ENCODE measurements at places on chromosomes 13 and 19.

- DNase-seq, result no peak
Measured at GRCh38 chr19:40257096-40257517, 28.0 kb downstream of the AKT2 start.

DNA sequence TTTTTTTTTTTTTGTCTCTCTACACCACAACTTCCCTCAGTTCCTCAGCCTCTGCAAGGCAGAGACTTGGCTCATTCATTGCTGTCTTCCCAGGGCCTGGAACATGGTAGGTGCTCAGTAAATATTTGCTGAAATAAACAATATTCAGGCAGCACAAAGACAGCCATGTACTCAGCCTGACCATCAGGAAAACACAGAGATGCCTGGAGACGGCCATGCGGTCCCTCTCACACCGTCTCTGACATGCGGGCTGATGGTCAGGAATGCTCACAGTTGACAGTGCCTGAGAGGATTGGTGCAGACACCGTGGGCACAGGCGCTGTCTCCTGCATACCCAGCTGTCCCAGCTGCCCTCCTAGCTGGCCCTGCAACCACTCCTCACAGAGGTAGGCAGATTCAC, 924 bp downstream of the PRAM1 start:
- DNase-seq, result no peak

DNA sequence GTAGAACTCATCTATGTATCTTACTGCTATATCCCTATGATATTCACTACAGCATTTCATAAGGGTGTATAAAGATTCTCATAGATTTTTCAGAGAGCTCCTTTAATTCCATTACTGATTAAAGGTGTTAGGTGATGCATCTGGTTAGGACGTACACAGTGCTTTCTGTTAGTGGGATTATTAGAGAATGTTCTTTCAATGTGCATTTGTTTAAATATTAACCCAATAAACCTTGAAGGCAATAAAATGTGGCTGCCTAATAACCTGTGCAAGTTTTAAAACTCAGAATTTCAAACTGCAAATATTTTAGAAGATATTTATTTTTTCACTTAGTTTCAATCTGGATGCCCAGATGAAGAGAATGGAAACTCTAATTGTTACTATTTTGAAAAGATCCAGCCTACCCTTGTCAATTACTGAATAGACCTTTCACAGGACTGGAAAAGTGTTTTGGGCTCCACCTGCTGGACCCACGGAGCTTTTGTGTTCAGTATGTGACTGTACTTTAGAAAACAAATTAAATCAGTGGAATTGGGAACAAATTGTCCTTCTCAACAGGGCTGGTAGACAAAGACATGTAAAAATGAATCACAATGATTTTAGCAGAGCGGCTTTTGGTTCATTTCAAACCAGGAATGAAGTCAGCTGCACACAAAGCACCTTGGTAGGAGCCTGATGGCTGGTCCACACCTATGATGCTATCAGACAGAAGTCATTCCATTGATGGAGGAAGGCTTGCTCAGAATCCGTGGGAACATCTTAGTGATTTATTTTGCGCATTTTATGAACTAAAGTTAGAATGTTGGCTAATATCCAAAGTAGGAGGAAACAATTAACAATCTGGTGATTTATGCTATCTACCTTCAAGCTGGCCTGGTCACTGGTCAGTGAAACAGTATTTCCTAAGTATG, 89.4 kb upstream of the RAP2A start:
- DNase-seq, result peak; percentile 23

DNA sequence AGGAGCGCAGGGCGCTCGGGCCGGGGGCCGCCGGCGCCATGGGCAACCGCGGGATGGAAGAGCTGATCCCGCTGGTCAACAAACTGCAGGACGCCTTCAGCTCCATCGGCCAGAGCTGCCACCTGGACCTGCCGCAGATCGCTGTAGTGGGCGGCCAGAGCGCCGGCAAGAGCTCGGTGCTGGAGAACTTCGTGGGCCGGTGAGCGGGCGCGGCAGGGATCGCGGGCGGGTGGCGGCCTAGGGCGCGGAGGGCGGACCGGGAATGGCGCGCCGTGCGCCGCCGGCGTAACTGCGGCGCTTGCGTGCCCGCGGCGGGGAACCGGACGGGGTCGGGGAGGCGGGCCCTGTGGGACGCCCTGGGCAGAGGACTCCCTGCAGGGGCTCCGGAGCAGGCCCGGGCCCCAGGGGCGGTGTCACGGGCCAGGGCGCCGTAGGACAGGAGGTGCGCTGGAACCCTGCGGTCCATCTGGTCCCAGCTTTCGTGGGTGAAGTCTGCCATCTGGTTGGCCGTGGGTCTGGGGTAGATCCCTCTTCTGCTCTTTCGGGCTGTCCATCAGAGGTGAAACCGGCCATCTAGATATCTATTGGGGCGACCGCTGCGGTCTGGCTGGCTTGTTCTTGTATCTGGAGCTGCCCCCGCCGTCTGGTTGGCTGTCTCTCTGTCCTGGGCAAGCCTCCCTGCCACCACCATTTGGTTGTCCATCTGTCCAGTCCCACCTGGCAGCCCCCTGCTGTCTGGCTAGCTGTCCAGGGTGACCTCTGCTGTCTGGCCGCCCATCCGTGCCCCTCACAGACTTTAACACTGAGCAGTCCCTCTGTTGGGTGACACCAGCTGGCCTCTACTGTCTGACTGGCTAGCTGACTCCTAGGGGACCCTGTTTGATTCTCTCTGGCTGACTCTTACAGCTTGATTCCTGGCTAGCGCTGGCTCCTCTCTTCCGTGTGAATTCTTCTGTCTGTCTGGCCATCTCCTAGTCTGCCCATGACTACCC, 622 bp downstream of the DNM2 start:
- DNase-seq, result peak; percentile 32

DNA sequence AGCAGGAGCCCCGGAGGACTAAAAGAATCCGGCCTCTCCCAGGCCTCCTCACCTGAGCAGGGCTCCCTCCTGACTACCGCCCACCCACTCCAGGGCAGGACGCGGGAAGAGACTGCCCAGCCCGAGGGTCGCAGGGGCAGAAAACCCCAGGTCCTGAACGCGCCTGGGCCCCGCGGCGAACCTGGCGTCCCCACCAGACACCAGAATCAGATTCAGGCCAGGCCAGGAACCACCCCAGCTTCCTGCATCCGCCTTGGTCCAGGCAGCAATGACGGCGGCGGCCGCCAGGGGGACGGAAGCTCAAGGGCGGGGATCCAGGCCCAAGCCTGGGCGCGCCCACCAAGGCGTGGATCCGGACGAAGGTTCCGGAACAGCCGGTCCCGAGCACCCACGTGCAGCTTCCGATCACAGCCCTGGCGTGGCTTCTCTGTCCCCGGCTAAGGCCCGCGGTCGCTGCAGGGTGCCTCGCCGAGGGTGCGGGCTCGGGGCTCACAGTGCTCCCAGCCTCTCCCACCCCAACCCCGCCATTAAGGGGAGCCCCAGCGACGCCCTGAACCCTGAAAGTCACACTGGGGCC, 3.6 kb downstream of the LGALS7 start:
- DNase-seq, result peak; percentile 97

- DNase-seq, result no peak
Measured at GRCh38 chr13:99133848-99134247, 66.8 kb upstream of the UBAC2 start.

DNA sequence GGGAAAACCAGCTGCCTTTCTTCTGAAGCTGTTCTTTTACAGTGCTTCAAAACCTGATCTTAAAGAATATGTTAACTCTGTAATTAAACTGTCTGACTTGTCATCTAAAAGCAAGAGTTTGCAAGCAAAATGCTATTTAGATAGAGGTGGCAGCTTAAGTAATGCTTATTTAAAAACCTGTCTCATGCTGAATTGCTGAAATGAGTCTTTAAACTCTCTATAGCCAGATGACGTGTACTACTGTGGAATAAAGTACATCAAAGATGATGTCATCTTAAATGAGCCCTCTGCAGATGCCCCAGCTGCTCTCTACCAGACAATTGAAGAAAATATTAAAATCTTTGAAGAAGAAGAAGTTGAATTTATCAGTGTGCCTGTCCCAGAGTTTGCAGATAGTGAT, 22.9 kb downstream of the ITM2B start:
- DNase-seq, result no peak
